Gastroesophageal sphincter (tissue), 4 donors: ENCODE measurements at places on chromosomes 2 and 18. TPM values are rescaled to one million over a fixed set of nuclear protein-coding genes. Genes with fewer than 3 reads are reported as not detected.

DNA sequence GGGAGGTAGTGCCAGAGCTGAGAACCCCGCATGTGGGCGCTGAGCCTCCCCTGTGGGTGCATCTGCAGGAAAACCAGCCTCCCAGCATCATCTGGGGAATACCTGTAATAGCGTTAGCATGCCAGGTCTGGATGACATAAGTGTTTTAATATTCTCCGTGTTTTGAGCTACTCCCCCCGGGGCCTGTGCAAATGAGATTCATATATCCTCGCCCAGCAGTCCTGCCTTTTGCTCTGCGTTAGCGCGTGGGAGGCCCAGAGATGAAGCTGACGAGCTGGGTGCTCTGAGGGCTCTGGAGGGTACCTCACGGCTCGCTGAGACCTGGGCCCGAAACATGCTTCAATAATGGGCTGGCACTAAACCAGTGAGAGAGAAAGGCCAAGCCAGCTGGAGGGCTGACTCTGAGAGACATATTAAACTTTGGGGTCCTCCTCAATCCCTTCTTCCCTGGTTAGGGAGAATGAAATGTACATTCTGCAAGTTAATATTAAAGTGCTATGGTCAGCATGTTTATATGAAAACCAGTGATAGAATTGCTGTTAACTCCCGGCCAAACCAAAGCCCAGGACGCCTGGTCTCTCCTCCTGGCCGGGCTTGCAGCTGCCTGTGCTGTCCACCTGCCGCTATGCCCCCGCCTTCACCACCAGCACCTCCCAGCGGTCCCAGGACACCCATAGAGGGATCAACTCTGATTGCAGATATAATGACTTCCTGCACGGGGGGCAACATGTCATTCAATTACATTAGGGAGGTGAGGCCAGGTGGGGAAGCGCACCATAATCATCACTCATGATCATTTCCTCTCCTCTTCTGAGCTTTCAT is 77.0 kb downstream of the EDAR start:
- no peak for ATAC-seq

GRCh38 chr2:9029721-9030120 is 26.2 kb upstream of the MBOAT2 start:
- no peak for ATAC-seq

PARD3B gene
- total RNA-seq: 42.2 TPM

DNA sequence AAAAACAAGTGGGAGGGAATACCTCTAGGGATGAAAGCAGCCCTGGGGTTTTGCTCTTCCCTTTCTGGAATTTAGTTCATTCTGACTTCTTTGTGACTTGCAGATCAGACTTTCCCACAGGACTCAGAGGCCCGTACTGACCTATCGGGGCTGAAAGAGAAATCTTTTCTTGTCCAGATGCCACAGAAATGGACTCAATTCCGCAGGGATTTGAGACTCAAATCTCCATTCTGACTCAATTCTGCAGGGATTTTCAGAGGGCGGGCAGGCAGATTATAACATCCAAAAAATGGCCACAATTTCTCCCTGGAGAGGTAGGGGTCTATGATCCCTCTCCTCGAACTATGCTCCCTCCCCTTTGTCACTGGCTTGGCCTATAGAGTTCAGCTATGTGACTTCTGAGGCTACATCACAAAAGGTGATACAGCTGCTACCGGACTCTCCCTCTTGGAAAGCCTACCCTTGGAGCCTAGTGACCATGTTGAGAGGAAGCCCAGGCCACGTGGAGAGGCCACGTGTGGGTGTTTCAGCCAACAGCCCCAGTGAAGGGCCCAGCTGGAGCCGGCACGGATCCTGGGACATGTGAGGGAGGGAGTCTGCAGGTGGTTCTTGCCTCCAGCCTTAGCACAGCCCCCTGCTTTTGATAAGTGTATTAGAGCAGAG is 4.8 kb upstream of the EFHD1 start:
- ATAC-seq: peak; percentile 40

DNA sequence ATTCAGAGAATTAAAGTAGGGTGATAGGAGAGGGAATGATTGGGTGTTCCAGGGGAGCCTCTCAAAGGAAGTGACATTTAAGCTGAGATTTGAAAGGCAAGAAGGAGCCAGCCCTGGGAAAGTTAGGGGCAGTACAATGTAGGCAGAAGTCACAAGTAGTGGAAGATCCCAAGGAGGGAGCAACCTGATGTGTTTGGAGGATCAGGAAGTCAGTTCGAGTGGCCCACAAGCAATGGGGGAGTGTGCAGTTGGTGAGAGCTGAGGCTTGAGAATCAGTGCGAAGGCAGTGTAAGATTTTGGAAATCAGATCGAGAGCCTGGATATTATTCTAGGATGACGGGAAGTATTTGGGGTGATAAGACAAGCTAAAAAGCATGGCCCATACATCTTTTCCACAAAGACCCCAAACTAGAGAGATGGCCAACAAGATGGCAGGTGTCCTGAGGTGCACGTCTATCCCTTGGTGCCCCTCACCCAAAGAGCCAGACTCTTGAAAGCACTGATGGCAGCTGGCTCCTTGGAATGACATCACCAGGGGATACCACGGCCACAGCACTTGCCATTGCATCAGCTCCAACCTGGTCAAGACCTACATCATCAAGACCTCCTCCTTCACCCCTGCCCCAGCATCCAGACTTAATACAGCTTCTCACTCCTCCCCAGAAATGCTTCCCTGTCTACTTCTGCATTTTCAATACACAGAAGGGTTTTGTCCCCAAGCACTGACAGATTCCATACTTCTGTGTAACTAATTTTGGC is 127.3 kb downstream of the BCL2 start:
- ATAC-seq: no peak

GRCh38 chr2:205586626-205587025 is 95.7 kb upstream of the NRP2 start:
- no peak for ATAC-seq
